GM12864 (cell line): ENCODE measurements at places on chromosomes 4 and X.

DNA sequence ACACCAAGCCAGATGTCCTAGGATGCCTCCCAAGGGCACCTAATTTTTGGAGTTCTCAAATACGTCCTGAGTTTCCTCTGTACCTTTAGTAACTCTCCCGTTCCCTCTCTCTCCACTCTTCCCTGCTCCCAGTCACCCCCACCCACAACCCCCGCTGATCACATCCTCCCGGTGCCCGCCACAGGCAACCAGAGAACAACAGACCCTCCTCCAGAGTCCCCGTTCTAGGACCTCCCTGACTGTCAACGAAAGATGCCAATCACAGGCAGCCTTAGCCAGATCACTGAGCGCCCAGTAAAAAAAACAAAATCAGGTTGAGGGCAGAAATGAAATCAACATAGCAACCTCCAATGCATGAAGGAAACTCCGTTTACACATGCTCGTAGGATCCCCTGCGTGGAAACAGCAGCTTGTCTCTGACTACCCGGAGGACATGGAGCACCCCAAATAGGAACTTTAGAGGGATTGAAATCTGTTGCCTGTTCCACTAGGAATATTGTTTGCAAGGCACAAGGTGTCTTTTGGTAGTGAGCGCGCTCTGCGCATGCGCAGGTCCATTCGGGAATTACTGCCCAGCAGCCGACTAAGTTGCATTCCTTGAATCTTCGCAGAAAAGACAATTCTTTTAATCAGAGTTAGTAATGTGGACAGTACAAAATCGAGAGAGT, at the start of gene GABRB1:
TSS of gene GABRB1 (plus strand) at position 557 of the 668 bp plus-strand sequence.
- no peak for DNase-seq

DNA sequence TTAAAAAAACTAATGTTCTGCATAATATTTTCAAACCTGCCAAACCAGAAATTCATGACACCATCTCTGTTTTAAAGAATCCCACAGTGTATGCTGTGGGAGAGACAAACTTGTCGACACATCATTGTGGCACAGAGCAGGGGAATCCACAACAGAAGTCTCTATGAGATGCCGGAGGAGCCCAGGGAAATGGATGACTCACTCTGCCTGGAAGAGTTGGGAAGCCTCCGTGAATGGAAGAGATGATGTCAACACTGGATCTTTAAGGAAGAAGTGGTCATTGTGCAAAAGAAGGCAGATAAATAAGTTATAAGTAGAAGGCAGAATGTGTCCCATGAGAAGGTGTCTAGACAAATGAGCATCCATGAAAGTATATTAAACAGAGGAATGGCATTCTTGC, 595.1 kb downstream of the RAB28 start:
- no peak for DNase-seq

- no peak for DNase-seq
Observed at GRCh38 chr4:140368686-140369085, 4.8 kb upstream of the SCOC start.

GRCh38 chr4:152281822-152282221, 254.1 kb downstream of the FBXW7 start:
- DNase-seq: no peak

GRCh38 chr4:111671756-111672155, 473.5 kb upstream of the FAM241A start:
- no peak for DNase-seq

GRCh38 chrX:120334151-120334550, 22.9 kb upstream of the TMEM255A start:
- DNase-seq: no peak

- no peak for DNase-seq
Observed at GRCh38 chr4:136909626-136910025, 622.7 kb downstream of the PCDH18 start.

DNA sequence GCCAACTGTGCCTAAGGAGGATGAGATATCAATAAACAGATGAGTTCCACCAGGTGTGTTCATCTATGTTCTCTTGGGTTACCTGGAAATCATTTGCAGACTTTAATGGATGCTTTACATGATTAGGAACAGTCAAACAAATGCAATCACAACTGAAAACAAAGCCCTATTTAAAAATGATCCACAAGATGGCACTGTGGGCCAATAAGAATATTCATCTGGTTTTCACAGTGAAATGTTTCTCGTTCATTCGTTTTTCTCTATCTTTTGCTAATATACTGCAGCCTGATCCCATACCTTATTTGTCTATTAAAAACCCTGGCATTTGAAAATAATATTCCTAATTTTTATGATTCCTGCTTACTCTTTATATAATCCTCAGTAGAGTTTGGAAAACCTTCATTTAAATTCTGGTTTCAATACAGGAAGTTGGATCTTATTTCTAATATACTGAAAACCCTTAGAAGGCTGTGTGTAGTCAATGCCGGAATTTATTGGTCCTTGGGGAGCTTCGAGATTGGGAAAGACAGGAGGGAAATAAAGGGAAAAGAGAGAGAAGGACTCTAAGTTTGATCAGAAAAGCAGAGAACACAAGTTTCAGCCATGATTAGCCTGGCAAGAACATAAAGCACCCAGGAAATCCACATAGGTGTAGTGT, 63.8 kb upstream of the TAPT1 start:
- no peak for DNase-seq

DNA sequence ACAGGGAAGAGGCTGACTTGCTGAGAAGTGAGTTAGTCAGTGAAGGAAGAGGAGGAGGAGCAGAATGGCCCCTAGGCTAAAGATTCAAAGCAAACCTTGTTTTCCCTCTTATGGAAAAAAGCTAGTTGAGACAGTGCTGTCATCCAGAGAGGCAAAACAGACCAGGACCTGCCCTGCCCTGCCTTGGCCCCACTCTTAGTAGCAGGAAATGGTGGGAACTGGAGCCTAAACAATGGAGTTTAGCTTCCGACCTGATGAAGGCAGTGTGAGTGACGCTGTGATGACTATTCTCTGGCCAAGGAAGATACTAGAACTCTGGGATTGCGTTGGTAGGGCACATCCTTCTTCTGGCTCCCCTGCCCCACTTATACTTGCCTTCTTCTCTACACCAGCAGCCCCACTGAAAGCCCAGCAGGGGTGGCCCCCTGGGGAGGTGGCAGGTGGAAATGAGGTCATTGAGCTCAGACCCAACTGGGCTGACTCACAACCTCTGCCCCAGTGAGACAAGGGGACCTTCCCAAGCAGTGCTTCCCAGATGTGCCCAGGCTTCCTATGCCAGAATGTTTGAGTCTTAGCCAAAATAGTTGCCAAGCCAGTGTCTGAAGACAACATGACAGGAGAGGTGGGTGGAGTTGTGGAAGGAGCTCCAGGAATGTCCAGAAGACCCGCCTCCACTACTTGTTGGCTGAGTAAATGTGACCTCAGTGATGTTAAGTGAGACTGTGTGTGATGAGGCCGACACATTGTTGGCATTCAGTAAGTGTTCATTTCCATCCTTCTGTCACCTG, 38.8 kb downstream of the MSN start:
- no peak for DNase-seq

DNA sequence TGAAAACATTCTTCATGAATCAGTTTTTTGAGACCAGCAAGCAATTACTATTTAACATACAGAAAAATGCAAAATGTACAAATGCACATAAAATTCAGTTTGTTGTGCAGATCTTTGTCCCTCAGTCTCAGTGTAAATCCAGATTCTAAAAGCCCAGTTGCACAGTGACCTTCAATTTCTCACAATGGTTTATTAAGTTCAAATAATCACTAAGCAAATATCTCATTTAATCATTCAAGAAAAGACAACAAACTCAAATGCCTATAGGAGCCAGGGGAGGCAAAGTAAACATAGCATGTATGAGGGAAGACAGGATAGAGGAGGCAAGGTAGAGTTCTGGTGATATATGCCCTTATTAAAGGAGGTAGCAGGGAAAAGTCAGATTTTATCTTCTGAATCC, 82.8 kb downstream of the PPP3CA start:
- DNase-seq: no peak

DNA sequence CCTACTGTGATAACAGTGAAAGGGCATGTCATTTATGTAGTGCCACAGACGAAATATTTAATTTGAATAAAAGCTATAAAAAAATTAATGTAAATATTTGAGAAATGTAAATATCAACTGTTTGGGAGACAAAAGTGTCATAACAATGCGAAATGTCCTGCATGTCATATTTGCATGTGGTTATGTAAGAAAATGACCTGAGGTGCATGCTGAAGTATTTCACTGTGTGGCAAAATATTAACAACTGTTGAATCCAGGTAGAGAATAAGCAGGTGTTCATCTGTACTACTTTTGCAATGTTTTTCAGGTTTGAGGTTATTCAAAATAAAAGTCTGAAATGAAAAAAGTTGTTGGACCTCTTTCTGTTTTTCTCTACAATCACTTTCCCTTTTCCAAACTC, 30.9 kb downstream of the PROM1 start:
- DNase-seq: no peak

DNA sequence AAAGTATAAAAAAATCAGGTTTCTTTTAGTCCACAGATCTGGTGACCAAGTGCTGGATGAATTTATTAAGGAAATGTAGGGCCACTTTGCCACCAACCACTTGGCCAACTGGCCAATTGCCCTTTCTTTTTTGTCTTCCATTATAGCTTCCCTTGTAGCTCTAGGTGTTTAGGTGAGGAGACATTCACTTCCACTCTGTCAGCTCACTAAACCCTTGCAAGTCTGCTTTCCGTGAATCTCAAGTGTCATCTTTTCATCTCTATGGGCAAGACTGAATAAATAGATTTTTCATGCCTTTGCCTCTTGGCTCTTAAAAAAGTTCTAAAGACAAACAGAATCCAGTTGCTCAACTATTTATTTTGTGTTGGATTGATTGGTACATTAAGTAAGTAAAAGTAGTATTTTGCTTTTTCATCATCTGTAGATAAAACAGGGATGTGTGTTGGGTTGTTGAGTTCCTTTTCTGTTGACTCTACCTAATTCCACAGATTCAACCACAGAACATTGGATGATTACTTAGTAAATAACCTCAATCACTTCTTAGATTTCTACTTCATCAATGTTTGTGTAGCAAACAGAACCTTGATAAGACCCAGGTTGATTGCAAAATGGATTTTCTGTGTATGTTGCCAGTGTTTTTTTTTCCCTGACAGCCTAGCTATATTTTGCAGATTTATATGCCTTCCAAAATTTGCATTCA, 68.1 kb upstream of the GRXCR1 start:
- DNase-seq: no peak

DNA sequence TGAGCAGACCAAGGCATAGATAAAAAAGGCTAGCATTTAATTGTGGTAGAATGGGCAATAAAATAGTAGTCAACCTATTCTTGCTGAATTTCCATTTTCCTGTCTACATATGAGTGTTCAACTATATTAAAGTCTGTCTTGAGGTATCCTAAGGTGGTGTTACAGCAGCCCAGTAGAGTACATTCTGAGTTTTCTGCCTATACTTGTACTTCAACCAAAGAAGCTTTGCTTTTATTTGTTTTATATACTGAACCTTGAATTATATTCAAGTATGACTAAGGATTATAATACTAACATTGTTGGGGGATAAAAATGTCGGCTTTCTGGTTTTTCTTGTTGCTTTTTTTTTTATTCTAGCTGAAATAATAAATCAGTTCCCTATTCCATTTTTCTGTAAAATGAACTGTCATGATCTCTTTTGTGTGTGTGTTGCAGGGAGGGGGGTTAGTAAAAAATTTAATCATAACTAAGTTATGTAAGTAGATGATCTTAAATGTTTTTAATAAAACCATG, 106.7 kb downstream of the PDLIM5 start:
- no peak for DNase-seq

GRCh38 chrX:110265661-110266060, 52.2 kb downstream of the AMMECR1 start:
- no peak for DNase-seq

GRCh38 chr4:15542760-15543159, 73.1 kb downstream of the CC2D2A start:
- no peak for DNase-seq

DNA sequence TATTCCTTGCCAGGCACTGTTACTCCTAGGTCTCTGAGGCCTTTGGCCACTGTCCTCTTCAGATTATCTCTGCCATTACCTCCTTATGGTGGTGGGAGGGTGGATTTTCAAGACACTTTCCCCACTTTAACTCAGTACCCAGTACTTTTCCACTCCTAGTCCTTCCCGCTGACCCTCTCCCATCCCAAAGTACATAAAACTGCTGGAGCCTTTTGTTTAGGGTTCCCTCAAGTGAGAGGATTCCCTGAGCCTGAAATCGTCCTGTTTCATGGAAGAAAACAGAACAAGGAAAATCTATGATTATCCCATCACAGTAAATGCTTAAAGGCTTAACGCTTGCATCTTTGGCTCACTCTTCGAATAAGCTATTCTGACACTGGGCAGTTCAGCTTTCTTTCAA, 1742.5 kb upstream of the ADGRL3 start:
- DNase-seq: no peak

DNA sequence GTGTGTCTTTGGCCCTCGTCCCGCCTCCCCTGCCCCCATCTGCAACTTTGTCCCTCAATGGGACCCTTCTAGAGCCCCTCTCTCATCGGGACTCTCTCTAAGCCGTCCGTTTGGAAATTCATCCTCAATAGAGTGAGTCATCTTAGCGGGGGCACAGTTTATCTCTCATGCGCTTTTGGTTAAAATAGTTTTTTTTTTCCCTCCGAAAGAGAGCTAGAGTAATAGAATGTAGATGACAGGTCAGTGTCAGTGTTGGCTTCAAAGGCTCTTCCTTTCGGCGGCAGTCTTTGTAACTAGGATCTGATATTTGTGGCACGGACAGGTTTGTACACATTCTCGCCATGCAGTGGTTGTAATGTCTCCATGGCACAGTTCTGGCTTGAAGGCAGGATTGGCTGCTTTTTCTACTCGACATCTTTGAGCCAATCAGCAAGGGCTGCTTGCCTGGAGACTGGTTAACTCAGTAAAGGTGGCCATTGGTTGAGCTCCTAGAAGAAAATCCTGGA, 989 bp downstream of the N4BP2 start:
- DNase-seq: peak; percentile 82

GRCh38 chr4:40750461-40751258, 905 bp downstream of the NSUN7 start:
- no peak for DNase-seq

GRCh38 chr4:44448521-44449461, at the start of gene KCTD8:
Gene KCTD8, minus strand, starts transcription at chr4:44448809.
- peak; percentile 49 for DNase-seq

GRCh38 chr4:11603591-11604194, 175.0 kb upstream of the HS3ST1 start:
- no peak for DNase-seq

DNA sequence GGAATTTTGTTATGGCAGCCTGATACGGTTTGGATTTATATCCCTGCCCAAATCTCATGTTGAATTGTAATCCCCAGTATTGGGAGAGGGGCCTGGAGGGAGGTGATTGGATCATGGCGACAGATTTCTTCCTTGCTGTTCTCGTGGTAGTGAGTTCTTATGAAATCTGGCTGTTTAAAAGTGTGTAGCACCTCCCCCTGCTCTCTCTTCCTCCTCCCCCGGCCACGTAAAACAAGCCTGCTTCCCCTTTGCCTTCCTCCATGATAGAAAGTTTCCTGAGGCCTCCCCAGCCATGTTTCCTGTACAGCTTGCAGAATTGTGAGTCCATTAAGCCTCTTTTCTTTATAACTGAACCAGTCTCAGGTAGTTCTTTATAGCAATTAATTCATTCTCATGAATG, 37.9 kb downstream of the SUPT20HL2 start:
- DNase-seq: no peak

- DNase-seq: no peak
Observed at GRCh38 chrX:42128020-42128419, 204.7 kb upstream of the CASK start.

GRCh38 chr4:37685161-37685822, 884 bp downstream of the RELL1 start:
- no peak for DNase-seq
